ENCODE measurements at places on chromosomes 5 and 9.

- DNase-seq, result peak; percentile 82
These were observed 484.9 kb downstream of the BNC2 start for GRCh38 chr9:16385590-16385989.

DNA sequence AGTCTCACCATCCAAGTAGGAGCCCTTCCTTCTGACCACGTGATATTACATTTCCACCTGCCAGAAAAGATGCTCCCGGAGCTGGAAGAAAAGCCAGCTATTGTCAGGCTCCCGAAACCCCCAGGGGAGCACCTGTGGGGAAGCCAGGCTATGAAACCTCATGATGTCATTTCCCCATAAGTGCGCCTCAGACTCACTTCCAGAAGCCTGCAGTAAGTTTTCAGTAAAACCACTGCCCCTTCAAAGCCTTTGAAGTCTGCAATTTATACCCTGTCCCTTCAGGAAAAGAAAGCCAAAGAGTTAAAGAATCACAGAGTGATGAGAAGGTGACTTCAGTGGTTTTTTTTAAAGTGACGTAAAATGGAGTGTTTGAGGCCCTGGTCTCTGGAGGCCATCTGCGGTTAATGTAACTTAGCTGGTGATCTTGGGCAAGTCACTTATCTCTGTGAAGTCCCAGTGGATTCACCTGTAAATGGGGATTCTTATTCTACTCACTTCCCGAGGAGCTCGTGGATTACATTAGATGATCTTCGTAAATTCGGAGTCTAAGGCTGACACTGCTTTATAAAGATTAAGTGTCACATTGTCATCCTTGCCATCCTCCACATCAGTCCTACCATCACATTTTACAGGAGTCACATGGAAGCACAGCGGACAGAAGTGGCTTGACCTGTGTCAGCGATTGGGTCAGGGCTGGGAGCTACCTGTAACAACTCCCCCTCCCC lies 2.6 kb upstream of the SEMA6A start:
- DNase-seq, result no peak

DNA sequence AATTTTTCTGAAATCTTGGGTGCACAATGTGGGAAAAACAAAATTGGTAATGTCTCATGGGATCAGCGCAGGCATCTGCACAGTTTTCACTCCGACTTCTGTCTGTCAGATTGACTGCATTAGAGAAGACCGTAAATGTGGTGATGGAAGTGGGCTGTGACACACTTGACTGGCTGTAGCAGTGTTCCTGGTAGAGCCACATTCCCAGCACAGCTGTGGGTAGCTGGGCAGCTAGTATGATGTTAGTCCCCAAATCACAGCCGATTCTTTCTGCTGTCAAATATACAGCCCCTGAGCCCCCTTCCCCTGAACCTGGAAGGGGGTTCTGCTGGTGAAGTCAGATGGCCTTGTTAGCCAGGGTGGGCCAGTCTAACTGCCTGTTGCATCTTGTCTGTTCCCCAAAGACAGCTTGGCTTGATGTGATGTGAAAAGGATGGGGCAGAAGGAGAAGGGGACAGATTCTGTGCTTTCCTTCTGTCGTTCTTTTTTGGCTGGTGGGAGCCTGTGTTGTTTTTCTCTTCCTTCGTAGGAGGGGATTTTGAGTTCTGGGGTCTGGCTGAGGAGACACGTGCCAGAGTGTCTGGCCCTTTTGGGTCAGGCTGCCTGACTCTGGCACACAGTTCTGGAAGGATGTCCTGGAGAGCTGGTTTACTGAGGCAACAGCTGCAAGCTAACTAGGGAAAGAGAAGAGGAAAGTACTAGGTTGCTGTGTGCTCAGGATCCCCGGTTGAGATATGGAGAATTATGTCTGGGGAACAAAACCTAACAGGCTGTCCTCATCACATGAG lies 66.4 kb upstream of the SPRY4 start:
- no peak for DNase-seq

DNA sequence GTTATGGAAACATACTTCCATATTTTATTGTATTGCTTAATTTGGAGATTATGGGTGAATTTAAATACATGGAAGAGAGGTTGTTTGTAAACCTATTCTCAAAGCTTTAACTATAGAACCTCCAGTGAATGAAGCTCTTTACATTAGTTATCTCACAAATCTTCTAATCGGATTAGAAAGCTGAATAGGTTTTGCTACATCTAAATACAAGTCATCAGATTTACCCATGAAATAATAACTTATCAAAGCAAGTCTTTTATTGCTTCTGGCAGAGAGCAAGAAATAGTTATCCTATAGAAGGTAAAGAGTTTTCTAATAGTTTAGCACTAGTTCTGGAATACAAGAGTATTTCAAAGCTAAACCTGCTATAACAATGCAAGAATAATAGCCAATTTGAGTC lies 104.4 kb upstream of the SREK1 start:
- DNase-seq, result no peak

- DNase-seq, result peak; percentile 96
These were observed 655.2 kb upstream of the RIOK2 start for GRCh38 chr5:97838214-97838613.

- no peak for DNase-seq
These were observed 151.7 kb upstream of the SMIM23 start for GRCh38 chr5:171633776-171634470.

DNA sequence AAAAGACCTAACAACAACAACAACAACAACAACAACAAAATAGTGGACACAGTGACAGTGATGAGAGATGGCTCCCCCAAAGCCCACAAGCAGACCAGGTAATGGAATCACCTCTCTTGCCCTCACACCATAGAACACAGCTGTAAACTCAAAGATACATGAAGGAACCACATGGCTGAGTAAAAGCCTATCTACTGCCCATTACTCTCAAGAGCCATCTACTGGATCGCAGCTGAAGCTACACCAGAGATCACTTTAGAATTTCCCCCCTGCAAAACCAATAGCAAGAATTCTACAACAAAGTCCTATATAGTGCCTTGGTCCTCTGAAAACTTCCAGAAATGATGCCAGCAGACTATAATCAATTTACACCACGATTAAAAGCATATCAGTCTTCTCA lies 1537.6 kb upstream of the CDH9 start:
- DNase-seq, result peak; percentile 6

- no peak for DNase-seq
These were observed 33.1 kb upstream of the PHYKPL start for GRCh38 chr5:178265746-178266145.

DNA sequence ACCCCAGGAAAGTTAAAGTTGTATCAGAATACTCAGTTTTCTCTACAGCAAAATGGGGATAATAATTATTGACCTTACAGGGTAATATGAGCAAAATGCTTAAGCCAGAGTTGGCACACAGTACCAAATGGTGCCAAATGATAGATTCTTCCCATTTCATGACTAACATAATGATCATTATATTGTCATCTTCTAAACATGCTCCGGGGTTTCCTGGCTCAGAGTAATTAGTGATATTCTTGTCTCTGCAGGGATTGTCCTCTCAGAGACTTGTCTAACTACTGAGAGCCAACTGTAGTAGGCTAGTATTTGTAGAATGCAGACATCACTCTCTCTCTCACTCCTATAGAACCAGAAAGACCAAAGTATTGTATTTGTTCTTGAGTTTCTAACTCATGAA lies 25.2 kb upstream of the PPP2R2B start:
- DNase-seq, result no peak

DNA sequence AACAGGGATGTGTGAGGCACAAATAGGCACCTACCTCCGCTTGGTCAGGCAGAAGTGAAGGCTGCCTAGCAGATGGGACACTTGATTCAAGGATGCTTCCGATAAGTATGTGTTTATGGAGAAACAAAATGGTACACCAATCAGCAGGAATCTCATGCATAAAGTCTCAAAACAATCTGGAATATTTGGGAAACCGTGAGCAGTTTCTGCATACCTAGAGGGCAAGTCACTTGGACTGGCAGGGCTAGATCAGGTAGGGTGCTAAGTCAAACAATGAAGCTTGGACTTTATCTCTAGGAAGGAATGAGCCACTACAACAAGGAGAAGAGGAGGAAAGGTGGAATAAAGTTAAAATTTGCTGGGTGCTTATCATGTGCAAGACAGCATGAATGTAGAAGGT lies 5.5 kb downstream of the EPB41L4A start:
- DNase-seq, result no peak

- no peak for DNase-seq
These were observed 80.1 kb downstream of the MTREX start for GRCh38 chr5:55387865-55388264.

- DNase-seq, result no peak
These were observed 9.9 kb downstream of the DOLK start for GRCh38 chr9:128937310-128938165.

- peak; percentile 69 for DNase-seq
These were observed 467.8 kb downstream of the TMEM232 start for GRCh38 chr5:110258460-110259216.

DNA sequence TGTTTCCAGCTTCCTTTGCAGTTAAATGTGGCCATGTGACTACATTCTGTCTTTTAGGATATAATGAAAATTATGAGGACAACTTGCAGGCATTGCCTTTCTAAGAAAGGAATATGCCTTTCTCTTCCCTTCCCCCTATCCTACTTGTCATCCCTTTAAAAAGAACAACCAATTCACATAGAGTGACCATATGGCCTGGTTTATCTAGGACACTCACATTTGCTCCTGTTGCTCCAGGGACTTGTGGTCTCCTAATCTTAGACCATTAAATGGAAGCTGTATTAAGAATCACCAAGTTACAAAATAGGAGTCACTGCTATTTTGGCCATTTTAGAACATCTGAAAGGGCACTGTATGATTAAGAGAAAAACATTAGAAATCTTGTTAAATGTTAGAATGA lies 520.3 kb downstream of the DTWD2 start:
- DNase-seq, result no peak

- no peak for DNase-seq
These were observed 115.1 kb downstream of the GOLPH3 start for GRCh38 chr5:32058997-32059396.

DNA sequence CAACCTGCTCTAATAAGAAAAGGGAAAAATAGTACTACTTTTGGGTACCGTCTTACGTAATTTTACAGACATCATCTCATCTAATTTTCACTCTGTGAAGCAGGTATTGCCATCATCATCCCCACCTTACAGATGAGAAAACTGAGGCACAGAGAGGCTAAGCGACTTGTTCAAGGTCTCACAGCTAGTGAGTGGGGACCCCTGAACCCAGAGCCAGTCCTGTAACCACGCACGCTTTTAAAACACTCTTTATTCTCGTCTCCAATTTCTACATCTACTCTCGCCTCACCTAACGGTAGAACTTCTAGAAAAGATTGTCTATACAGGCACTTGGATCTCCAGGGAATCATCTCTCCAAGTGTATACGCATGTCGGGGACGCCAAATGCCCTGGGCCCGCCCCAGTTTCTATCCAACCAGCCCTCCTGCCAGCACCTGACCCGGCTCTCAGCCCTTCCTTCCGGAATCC lies 1.5 kb upstream of the TRAF1 start:
- DNase-seq, result no peak

DNA sequence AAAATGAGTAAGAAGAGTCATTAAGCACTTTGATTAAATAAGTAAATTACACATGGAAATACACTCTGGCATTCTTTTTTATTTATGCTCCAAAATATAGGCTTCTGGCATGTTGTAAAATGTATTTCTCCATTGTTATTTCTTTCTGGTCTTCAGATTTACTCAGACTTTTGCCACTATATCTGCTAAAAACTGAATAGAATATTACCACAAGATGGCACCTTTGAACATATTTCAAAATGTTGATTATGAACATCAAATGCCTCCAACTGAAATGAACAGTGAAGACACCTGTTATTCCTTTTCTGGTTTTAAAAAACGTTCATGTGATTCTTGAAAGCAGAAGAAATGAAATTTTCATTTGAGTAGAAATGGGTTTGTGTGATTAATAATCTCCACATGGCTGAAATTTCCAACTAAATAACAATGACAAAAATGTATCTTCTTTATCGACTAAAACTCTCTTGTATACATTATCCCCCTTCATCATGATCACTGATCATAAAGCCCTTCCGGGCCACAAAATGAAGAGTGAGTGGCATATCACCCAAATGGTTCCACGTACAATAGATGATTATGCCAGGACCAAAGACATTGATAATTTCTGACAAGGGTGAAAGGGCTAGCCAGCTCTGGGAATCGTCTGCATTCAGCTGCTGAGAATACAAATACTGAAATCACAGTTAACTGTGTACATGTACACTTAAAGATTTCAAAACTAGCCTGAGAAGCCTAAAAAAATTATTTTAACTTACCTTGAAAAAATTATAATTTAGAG lies 23.8 kb downstream of the TYRP1 start:
- DNase-seq, result no peak

- DNase-seq, result no peak
These were observed 39.7 kb downstream of the SNX24 start for GRCh38 chr5:122885045-122885517.

- DNase-seq, result no peak
These were observed 183.2 kb upstream of the CD180 start for GRCh38 chr5:67379753-67380152.

GRCh38 chr5:135615581-135616260 lies 36.9 kb upstream of the CXCL14 start:
- peak; percentile 6 for DNase-seq

DNA sequence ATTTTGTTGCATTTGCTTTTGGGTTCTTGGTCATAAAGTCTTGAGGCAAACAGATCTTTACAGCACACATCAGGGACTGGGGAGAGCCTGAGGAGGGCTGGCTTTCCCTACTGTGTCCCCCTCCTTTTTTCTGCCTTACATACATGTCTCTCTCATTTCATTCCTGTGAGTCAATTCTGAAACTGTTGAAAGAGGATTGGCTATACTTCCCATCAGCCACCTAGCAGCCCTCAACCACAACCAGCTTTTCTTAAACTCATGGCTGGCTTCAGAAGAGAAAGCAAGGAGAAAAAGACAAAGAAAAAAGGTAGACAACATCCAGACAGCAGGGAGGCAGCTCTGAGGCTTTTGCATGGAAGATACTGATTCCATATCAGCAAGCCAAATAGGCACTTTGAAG lies 374.8 kb upstream of the KIF2A start:
- DNase-seq, result peak; percentile 30

- peak; percentile 44 for DNase-seq
These were observed 150.1 kb downstream of the KDM4C start for GRCh38 chr9:6907772-6908381.

DNA sequence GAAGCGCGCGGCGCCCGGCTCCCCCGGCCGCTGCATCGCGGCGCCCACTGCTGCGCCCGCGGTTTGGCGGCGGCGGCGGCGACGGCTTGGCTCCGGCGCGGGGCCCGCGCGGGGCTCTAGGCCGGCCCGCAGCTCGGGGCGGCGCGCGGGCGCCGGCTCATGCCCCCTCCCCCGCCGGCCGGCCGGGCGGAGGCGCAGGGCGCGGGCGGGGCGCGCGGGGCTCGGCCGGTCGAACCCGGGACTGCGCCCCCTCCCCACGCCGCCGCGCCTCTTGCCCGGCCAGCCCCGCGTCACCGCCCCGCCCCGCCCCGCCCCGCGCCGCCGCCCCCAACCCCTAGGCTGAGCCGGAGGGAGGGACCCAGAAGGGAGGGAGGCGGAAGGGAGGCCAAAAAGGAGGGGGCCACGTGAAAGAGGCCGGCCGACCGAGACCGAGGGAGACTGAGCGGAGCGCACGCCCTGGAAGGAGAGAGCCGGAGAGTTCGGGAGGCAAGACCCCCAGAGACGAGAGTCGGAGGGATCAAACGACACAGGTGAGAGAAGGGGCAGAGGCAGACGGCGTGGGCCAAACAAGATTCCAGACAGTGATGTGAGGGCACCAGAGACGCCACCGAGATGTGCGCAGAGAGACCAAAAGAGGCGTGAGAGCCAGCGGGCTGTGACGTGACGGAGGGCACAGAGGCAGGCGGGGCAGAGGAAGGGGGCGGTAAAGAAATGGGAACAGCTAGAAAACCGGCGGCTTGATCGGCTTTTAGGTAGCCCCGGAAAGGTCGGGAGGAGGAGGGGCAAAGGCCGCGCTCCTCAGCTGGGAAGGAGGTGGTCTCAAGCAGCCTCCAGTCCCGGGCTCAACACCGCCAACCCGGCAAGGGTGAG lies at the start of gene BARX1:
Gene BARX1 (minus strand): TSS at position 245 of the 870 bp plus-strand sequence. CDS start 209 bp downstream, at position 36.
- no peak for DNase-seq
